ENCODE measurements at places on chromosomes 16 and 17.

DNA sequence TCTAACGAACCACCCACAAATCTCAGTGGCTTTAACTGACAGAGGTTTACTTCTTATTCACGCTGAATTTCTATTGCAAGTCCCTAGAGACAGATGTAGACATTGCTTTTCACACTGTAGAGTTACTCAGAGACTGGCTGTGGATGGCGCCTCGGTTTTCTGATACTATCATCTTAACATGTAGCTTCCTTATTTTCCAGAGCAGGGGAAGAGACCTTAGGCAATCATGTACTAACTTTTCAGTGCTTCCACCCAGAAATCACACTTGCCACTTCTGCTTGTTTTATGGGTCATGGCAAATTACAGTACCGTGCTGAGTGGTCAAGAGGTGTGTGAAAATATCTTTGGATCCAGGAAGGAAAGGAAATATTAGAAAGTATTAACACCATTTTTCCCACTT is 65.4 kb downstream of the MAF start:
- DNase-seq, result no peak

- DNase-seq, result peak; percentile 37
Measured at GRCh38 chr17:1783834-1784611, 22.2 kb downstream of the SERPINF1 start.

GRCh38 chr17:82981141-82981730 is 98.2 kb upstream of the METRNL start:
- DNase-seq, result no peak

- DNase-seq, result no peak
Measured at GRCh38 chr16:20839504-20839903, 33.2 kb downstream of the REXO5 start.

DNA sequence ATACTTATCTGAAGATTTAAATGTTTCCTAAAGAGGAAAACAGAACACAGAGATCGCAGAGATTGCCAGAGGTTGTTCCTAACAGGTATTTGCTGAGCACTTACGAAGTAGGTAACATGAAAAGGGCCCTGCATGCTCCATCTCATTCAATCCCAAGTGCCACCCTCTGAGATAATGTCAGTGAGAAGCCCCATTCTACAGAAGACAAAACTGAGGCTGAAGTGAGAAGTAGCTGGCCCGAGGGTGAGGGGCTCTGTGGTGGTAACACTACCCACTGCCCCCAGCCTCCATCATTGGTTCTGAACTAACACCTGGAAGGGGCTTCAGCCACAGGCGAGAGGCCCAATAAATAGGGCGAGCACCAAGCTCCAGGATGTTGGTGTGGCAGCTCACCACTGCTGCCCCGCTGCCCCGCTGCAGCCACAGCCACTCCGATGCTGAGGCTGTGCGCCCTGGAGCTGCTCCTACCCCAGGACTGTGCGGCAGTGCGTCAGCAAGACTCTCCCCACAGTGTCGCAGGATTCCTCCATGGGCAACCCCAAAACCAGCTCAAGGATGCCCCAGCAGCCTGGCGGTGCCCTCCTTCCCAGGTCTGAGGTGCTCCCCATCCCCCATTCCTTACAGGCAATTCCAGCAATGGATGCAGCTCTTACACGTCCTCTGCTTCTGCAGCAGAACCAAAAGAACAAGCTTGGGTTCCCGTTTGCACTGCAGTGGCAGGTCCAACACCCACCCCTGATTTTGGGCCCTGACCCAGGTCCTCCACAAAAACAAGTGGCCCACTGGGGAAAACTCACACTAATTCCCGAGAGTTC is 10.3 kb downstream of the FLCN start:
- DNase-seq, result no peak

DNA sequence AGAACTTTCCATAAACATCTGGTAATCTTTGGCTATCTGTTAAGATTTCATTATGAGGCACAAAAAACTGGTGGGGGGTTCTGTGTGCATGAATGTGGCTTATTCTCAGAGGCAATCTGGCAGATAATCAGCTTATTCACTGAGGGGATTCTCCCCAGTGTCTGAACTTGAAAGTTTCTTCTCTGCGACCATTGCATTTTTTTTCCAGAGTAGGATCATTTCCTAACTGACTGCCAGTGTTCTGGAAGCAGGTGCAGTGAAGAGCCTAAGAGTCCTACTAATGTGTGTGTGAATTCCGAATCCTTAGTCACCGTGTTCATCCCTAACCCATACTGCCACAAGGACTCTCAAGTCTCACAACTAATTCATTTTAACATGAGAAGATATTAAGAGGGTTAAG is 64.9 kb upstream of the LRRC37A3 start:
- DNase-seq, result no peak

- no peak for DNase-seq
Measured at GRCh38 chr16:88804552-88805339, 1.2 kb downstream of the CDT1 start.
